ENCODE measurements at places on chromosomes 16 and 17.

DNA sequence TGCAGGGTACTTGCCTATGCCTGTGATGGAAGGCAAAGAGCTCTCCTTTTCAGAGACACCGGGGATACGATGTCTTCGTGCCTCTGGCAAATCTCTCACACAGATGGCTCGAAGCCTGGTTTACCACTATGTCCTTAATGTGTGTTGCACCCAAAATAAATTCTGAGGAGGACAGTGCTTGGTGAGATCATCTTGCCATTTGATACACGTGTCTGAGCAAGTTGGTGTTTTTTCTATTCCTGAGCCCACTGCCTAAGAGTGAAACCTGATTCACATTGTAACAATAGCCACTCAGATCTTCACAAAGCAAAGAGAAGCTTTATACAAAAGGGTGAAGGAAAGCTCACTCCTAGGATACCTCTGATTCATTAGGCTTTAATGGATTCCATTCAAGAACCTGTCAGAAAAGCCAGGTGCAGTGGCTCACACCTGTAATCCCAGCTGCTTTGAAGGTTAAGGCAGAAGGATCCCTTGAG is 33.1 kb upstream of the AKAP1 start:
- peak; percentile 76 for DNase-seq

GRCh38 chr17:2885733-2886132 is 89.5 kb downstream of the RAP1GAP2 start:
- no peak for DNase-seq

GRCh38 chr17:45093444-45094110 is 32.5 kb downstream of the NMT1 start:
- DNase-seq = no peak

GRCh38 chr16:66131156-66131807 is 235.2 kb upstream of the CDH5 start:
- DNase-seq = no peak

GRCh38 chr16:12255919-12256665 is 279.6 kb downstream of the SNX29 start:
- no peak for DNase-seq

- no peak for DNase-seq
Observed at GRCh38 chr17:58384897-58385296, 32.4 kb downstream of the RNF43 start.

- no peak for DNase-seq
Observed at GRCh38 chr17:10742431-10742830, 12.6 kb upstream of the TMEM220 start.

DNA sequence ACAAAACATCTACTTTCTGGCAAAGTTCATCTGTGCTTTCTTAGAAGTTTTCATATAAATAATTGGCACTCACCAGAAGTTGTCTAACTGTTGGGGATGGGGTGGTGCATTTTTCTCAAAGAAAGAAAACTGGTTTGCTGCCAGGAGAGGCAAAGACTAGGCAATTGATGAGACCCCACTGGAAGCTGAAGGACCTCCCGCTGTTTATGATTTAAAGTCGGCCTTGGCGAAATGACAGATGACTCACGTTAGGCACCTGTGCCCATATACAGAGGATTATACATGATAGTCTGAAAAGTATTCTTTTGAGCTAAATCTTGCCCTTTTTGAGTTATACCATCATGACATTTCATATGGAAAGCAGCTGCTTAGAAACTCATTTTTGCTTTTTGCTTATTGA is 193.0 kb upstream of the ZFHX3 start:
- no peak for DNase-seq

DNA sequence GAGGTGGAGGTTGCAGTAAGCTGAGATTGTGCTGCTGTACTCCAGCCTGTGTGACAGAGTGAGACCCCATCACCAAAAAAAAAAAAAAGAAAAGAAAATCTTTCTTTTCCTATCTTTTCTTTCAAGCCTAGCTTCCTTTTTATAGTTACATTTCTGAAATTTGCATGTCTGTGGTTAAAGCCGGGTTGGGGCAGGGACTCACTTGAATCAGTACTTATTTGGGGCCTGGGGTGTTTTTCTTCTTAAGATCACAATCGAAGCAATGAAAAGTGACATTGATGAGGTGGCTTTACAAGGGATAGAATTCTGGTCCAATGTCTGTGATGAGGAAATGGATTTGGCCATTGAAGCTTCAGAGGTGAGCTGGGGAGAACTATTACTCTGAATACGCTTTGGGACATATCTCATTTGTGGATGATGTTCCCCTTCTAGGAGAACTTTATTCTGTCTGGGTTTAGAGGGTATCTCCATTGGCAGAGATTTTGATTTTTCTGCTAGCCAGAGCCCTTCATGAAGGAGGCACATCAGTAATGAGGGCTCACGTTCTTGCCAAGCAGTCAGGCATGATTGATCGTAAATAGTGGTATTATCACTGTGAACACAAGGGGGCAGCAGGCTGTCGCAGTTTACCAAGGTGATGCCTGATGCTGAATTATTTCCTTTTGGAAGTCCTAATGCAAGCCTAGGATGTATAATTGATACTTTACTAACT is 14.3 kb downstream of the KPNB1 start:
- peak; percentile 57 for DNase-seq

- DNase-seq = peak; percentile 11
Observed at GRCh38 chr16:71357681-71358080, 842 bp upstream of the CALB2 start.

- DNase-seq = no peak
Observed at GRCh38 chr17:77942112-77942988, 16.2 kb upstream of the TNRC6C start.

DNA sequence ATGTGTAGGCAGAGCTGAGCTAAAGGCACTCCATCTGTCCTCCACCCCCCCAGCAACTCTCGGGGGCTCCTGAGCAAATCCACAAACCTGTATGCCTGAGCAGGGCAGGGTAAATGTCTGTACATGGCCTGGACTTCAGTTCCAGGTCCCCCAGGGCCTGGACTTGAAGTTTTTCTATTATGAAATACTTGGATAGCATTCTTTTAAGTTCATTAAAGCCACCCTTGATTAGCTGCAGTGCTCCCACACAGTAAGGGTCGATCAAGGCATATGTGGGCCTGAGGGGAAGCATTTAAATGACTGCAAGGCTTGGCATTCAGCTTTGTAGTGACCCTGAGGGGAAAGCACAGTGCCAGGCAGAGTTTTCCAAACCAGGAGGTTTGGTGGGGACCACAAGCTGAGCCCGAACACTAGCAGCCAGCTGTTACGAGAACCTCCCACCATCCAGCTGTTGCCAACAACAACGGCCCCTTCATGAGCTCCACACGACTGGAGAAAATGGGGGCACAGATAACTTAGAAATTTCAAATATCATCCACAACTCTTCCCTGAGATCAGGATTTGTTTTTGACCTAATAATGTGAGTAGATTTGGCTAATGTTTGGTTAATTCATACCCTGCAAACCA is 6.7 kb downstream of the FAM117A start:
- no peak for DNase-seq

DNA sequence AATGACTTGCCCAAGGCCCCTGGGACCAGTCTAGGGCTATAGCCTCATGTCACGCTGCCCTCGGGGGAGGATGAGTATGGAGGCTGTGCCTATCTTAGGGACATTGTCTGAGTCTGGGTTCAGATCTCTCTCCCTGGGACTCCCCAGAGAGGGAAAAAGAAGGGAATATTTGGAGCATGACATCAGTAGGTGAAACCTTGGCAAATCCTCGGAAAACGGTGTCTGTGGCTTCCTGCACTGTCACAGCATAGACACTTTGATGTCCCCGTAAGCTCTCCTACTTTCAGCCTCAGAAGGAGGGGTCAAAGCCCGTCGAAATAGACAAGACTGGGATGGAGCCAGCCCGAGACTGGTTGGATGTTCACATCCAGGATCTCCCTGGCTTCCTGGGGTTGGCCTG is 11.3 kb downstream of the MEOX1 start:
- no peak for DNase-seq

DNA sequence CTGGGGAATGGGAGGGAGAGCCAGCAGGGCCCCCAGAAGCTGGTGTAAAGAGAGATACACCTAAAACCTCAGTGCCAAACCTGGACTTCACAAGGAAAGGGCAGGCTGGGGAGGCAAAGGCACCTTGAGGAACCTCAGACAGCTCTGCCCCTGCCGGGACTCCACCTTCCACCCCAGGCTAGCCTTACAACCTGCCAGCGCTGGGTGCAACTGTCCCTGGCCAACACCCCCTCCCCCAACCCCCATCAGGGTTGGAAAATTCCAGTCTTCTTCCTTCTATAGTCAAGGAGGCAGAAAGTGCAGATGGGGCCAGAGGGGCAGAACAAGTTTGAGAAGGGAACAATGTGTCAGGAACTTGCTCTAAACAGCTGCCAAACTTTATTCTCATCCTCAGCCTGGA is 2.2 kb downstream of the YBX2 start:
- no peak for DNase-seq

GRCh38 chr17:29977836-29978235 is 36.4 kb downstream of the EFCAB5 start:
- DNase-seq = no peak

GRCh38 chr17:73278465-73279453 is 17.1 kb upstream of the CPSF4L start:
- peak; percentile 51 for DNase-seq

DNA sequence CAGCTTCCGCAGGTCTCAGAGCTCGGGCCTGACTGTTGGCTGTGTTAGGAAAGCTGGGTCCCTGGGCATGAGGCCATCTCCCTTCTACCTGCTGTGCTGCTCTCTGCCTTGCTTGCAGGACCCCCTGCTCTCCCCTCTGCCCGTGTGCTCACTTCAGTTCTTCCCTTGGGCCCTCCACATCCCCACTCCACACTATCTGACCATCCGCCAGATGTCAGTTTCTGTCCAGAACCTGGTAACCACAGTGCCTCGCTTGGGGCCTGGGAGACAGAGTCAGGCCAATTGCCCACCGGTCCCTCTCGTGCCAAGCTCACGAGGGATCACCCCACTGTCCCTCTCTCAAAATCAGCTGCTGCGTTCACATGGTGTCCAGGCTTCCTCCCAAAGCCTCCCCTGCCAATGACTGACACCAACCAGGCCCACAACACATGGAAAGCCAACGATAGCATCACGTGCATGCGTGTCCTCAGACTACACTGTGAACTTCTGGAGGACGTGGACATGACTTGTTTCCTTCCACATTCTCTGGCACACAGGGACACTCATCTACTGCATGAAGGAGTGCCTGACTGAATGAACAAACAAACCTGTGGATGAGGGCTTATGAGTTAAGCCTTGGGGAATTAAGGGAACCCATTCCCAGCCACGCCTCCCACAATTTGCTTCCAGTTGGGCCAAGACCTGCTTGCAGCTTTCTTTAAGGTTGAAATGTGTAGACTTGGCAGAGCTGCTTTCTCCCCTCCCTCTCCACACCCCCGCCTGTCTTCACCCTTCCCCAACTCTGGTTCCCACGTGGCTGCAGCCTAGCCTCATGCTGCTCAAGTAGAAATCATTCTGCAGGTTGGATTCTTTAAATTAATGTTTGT is 72.5 kb upstream of the ZNF423 start:
- DNase-seq = no peak

DNA sequence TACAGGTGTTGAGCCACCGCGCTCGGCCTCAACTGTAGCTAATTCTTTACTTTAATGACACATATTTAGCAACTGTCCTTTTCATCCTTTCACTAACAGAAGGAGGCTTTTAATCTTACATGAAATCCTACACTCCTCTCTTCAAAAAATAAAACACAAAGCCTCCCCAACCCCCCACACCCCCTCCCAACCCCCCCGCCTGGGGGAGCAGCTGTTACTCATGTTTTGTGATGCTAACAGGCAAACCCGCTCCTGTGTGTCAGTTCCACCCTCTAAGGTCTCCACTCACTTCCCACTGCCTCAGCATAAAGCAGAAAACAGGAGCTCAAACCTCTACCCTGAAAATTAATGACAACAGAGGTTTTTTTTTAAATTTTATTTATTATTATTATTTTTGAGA is 55.4 kb upstream of the SLC25A19 start:
- DNase-seq = no peak

DNA sequence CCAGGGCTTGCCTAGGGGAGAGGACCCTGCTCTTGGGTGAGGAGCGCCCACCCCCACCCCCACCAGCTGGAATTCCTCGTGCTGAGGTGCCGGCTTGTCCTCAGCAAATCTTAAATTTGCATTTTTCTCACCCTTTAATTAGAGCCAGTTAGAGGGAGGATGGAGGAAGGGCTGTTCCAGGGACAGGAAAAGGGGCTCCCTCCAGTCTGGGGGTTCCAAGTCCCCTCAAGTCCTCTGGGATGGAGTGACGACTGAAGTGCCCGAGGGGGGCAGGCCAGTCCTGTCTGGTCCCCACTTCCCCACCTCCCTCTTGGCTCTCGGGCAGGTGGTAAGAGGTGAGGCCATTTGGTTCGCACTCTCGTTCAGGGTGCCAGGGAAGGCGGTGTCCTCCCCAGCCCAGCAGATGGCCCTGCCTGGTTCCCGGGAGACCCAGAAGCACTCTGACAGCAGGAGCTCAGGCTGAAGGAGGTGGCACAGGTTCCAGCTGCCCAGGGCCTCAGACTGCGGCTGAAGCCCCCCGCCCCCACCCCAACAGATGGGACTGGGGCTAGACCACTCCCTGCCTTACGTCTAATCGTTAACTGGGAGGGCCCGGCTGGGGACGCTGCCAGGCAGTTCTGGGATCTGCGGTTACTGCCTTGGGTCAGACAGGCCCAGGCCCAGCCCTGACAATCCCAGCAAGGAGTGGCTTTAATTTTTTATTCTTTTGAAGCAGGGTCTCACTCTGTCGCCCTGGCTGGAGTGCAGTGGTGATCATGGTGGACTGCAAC is 2.2 kb downstream of the RAB26 start:
- peak; percentile 71 for DNase-seq

- no peak for DNase-seq
Observed at GRCh38 chr16:21265104-21265837, 12.8 kb downstream of the CRYM start.

DNA sequence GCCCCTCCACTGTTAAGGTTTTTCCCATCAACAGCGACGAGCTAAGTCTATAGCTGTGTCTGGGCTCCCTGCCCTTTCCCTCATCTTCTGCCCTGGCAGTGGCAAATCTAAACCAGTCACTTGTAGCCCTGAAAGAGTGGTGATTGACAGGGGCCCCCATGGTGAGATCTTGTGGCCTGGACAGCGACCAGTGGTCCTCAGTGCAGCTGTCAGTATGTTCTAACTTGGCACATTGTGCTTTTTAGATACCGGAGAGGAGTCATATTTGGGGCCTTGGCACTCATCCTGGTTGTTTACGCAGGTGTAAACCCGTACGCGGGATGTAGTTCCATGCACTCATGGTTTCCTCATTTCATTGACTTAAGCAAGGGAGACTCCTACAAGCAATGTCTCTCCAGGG is 57.5 kb upstream of the ARHGAP44 start:
- DNase-seq = no peak

DNA sequence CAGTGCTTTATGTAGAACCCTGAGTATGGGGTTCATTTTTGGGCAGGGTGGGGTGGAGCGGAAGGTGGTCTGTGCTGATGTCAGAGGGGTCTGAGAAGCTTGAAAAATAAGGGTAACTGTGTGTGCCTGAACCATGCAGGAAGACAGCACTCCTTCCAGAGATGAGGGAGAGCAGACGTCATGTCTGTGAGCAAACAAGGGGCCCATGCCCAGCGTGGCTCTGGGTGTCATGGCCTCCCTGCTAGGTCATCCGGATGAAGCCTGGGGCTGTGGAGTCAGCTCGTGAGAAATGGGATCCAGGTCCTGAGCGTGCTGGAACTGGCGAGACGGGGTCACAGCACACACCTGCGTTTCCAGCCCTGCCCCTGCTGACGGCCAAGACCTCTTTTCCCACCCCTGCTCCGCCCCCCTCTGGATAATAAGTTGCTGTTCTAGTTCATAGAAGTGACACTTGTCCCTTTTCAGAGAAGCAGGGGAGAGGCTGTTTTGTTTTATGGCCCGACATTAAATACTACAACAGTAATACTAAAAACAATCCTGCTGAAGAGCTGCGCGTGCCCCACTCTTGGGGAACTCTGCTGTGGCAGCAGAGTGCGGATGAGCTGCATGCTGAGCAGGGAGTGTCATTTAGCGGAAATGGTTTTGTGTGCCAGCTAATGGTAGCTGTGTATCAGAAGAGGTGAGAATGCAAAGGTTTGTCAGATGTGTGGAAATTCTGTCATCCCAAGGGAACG is 92.6 kb downstream of the RPTOR start:
- DNase-seq = no peak

All from NCI-H2081 (cell line).